ENCODE measurements at places on chromosomes 16 and 17.

DNA sequence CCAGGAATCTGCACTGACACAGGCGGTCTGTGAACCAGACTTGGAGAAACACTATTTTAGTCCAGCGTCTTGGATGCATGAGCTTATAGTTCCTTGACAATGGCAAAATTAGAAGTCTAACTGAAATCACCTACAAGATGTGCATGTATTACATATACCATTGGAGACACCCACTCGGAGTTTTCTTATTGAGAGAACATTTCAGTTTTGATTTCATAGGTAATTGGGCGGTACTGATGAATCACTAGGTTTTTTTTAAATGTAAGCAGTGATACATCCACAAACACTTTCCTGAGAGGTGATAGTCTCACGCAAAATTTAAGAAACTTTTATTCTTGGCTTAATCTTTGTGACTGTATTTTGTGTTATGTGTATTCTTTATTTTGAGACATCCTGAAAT is 69.8 kb downstream of the PRKCA start:
- DNase-seq, result no peak

DNA sequence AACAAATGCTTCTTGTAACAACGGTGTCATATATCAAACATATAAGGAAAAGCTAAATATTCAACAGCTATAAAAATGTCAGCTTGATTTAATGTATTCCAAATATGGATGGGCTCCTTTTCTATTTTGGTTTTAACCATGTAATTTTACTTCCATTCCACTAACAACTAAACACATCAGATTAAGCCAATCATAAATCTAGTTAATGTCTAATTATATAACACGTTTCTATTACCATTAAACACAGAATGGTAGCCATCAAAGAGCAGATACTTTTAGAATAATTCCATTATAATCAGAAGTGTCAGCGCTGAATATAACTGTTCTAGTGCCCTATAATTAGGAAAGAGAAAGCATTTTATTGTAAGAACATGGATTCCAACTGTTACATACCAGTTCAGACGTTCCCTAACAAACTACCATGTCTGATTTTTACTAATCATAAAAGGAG is 10.0 kb downstream of the CMC2 start:
- DNase-seq, result no peak

- no peak for DNase-seq
These were observed 541 bp upstream of the RBBP6 start for GRCh38 chr16:24538756-24539294.

DNA sequence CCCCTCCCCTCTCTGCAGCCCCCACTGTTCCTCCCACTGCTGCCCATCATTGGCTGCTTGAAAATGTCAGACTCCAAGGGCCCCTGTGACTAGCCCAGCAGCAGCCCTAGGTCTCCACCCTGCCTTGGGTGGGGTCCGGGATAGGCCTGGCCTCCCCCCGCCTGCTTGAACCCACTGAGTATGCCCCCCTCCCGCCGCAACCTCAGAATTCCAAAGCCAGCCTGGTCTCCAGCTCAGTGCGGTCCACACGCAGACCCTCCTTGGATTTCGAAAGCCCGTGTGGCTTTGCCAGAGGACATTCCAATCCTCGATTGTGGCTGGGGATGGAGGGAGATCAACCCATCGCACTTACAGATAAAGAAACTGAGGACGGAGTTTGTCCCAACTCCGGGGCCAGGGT is 6.4 kb downstream of the DPEP1 start:
- no peak for DNase-seq

DNA sequence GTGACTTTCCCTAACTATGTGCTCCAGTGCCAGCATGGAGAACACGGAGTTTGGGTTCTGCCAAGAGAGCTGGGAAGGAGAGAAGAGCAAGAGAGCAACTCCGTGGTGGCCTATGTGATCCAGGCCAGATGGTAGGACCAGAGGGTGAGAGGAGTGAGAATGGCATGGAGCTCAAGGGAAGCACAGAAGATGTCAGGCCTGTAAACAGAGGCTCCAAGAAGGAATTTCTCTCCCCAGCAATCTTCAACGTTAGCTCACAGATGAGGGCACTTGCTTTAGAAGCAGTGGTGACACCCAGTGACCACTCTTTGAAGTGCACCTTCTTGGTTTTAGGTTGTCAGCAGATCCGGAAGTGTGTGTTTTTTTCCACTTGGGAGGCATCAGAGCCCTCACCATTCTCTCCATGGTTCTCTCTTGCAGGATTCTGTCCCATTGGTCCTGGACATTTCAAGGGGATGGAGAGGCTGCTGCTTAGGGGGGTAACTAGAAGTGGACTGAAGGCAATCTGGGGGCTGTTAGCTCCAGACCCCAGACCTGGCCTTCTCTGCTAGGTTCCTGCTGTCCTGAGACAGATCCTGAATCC is 18.1 kb upstream of the TMEM98 start:
- peak; percentile 71 for DNase-seq
